ENCODE measurements at places on chromosomes 5 and 9.

GRCh38 chr9:2158111-2158610 lies 143.0 kb downstream of the SMARCA2 start:
- peak; percentile 71 for DNase-seq

- no peak for DNase-seq
Measured at GRCh38 chr5:62305358-62305714, 670 bp upstream of the KIF2A start.

- no peak for DNase-seq
Measured at GRCh38 chr5:125149527-125149926, 403.1 kb upstream of the ZNF608 start.

DNA sequence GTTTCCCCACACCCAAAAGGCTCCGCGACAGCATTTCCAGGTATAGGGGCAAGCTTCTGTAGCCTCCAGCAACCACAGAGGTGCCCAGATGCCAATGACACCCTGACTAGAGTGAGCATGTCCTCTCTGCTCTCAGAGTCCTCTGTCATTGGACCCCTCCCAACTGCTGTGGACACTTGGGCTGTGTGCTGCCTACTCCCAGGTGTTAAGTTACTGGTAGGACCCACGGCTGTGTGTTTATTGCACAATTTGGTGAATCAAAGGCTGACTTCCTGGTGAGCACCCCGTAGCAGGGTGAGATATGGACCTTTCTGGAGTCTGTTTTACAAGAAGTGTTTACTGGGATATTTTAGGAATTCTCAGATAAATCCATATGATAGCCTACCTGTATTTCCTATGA lies 36.0 kb downstream of the SH3GL2 start:
- DNase-seq: peak; percentile 54

DNA sequence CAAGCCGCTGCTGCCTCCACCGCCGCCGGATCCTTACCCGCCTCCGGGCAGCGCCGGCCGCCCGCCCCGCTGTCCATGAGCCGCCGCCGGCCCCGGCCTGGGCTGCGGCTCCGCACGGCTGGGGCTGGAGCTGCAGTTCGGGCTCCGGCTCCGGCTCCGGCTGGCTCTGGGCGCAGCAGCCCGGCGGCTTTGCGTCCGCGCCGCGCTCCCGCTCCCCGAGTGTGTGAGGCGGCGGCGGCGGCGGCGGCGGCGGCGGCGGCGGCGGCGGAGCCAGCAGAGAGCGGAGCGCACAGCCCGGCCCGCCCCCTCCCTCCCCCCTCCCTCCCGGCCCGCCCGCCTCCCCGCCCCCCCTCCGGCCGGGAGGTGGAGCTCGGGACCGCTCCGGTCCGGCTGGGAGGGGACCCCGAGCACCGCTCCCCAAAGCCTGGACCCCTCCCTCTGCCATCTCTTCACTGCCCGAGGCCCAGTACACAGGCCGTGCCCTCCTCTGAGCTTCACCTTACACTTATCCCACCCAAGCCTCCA lies at the start of gene PCDH1:
Gene PCDH1 (minus strand): TSS at position 225 of the 525 bp plus-strand sequence. CDS start 148 bp downstream, at position 77.
- DNase-seq: peak; percentile 55

GRCh38 chr5:83721953-83722901 lies 1.6 kb upstream of the HAPLN1 start:
- peak; percentile 50 for DNase-seq
